Hindlimb muscle (tissue), 1 donor: ENCODE measurements at places on chromosomes 12 and 14. TPM values are rescaled to one million over a fixed set of nuclear protein-coding genes. Genes with fewer than 3 reads are reported as not detected.

DNA sequence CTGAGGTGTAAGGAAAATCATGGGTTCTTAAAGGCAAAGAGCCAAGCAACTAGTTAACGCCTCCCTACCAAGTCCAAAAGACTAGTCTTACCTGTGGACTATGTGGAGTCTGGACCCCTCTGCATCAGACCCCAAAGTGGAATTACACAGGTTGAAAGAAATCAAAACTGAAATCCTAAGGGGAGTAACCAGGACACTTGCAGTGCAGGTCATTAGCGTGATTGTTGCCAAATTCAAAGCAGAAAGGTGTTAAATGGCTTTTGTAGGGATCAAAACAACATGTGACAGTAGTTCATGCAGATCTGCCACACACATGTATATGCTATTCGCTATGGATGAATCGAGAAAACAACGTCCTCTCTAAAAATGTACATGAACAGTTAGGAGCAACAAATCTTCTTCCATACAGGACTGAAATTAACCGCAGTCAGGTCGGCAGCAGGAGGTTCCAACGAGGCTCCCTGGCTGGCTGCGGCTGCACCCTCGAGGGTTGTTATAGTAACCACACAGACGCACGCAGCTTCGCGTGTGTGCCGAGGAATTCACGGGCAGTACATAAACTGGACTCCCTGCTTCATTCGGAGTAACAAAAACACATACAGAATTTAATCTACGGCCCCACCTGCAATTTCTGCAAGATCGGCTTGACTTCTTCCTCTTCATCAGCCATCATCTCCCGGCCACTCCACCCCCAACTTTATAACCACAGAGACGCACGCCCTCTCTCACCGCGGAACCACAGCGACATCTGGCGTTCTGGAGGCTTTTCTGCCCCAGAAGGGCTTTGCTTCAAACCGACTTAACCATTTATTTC lies at the start of gene TTC5:
TTC5 (minus strand) TSS at position 687 of the 814 bp plus-strand sequence; CDS start at position 673, 14 bp downstream.
- peak; percentile 92 for DNase-seq

GRCh38 chr12:98294051-98294805 lies 221.2 kb upstream of the TMPO start:
- DNase-seq: no peak

- no peak for DNase-seq
Measured at GRCh38 chr14:39369029-39369428, 63.2 kb downstream of the FBXO33 start.

Gene BMP4
- polyA plus RNA-seq: 13.7 TPM

Gene PTPRO
- polyA plus RNA-seq: 1.9 TPM

DNA sequence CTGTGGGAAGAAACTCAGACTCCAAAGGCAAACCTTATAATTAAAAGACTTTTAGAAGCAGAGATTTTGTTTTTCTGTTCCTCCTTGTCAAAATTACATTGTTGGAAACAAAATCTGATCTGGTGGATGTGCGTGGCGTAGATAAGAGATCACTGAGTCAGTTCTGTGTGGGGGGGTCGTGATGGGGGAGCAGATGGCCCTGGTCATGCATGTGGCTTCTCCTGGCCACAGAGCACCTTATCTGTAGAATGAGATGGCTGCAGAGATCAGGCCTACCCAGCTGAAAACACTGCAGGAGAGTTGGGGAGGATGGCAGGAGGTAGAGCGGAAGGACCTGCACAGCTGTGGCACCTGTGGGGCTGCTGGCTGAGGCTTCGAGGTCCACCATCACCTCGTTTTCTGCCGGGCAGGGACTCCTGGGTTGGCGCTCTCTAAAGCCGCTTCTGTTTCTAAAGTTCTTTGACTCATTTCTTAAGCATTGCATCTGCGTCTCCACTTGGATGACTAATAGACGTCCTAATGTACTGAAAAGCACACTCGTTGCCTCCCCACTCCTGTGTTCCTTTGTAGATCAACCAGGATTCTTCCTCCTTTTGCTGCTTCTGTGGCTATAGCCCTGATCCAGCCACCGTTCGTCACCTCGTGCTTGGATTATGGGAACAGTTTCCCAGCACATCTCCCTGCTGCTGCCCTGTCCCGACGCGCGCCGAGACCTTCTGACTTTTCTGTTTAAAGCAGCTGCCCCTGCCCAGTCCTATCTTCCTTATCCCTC lies 93.4 kb downstream of the TSPAN9 start:
- DNase-seq: no peak

DNA sequence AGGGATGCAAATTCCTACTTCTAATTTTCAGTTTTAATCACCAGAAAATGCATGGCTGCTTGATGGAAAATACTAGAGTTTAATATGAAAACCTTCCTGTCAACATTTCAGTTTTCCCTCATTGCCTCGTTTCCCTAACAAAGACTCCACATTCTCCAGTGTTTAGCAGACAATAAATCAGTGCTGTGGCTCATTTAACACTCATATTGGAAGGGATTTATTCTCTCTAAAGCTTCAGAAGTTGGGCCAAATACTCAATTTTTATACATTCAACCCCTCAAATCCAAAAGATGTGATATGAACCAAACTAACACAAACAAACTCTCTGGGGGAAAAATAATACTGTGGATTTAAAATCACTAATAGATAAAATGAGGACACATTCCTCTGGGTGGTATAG lies 482.5 kb downstream of the FLRT2 start:
- DNase-seq: no peak

Gene FSCB
- not detected for polyA plus RNA-seq

DNA sequence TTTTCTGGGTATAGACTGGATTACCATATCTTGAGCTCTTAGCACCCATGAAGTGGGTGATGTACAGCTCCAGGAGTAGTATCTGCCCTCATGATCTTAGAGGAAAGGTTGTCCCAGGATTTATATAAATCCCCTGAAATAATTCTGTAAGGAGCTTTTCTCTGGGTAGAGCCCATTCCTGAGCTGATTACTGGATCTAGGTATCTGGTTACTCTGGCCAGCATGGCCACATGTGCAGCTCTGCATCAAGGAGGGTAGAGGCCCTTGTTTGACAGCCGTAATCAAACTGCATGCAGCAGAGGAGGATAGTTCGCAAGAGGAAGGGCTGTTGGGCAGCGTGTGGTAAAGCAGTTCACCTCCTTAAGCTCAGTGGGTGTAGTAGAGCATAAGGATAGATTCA lies 8.5 kb downstream of the COX14 start:
- DNase-seq: no peak

Gene CMA1
- polyA plus RNA-seq: not detected

- DNase-seq: no peak
Measured at GRCh38 chr12:131111446-131111845, 157.7 kb downstream of the ADGRD1 start.
